Vagina (tissue), 2 donors: ENCODE measurements at places on chromosomes 13 and 19.

- no peak for DNase-seq
Measured at GRCh38 chr13:77891041-77891440, 27.6 kb downstream of the EDNRB start.

DNA sequence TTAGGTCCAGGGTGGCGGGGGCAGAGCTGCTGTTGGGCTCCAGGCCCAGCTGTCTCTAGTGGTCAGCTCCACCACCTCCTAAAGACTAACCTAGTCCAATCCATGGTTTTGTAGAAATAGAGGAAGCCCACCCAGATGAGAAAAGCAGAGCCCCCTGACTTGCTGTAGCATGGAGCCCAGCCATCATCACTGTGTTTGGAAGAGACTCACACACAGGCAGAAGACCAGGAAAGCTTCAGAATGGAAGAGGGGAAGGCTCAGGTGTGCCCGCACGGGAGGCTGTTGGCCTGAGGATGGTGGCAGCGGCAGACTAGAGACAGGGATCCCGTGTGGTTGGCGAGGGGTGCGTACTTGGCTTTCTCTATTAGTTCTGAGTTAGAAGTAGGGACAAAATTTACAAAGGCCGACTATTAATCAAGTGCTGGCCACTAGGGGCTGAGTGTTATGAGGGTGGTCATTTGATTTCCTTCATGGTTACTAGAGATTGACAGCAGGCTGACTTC, 193.2 kb upstream of the SOX1 start:
- peak; percentile 67 for DNase-seq

- peak; percentile 34 for DNase-seq
Measured at GRCh38 chr19:29576046-29576606, 30.0 kb upstream of the POP4 start.

GRCh38 chr19:36152352-36153091, at the start of gene COX7A1:
Gene COX7A1 (minus strand): TSS chr19:36152447. CDS start chr19:36152407, 40 bp downstream.
- DNase-seq = no peak

- no peak for DNase-seq
Measured at GRCh38 chr13:36891752-36892151, 28.3 kb downstream of the SMAD9 start.

- DNase-seq = no peak
Measured at GRCh38 chr13:59633290-59633689, 530.4 kb downstream of the DIAPH3 start.

DNA sequence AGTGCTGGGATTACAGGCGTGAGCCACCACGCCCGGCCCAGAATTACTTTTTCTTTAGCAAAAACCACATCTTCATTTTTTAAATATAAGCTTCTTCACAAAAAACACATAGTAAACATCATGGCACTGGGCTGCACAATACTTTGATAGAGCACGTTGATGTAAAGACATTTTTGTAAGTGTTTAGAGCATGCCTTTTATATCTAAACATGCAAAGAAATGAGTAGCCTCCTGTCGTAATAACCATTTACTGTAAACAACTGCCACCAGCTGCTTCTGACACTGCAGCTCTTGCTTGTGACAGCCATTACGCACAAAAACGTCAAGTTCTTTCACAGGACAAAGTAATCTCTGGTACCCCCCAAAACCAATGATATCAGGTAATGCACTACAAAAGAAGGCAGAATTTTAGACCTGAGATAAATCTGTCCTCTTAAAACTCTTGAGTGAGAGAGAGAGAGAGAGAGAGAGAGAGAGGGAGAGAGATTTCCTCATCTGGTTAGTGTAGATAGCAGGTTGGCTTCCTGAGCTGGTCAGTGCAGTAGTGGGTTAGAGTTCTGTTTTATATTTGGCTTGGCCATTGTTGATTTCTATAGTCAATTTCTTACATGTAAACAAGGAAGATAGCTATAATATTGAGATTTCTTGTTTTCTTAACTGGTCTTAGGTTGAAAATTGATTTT, 6.7 kb upstream of the ZNF548 start:
- no peak for DNase-seq

GRCh38 chr13:93001866-93002461, 224.6 kb upstream of the GPC6 start:
- DNase-seq = no peak

GRCh38 chr13:62556978-62557377, 1141.3 kb upstream of the PCDH20 start:
- DNase-seq = no peak

- DNase-seq = no peak
Measured at GRCh38 chr19:4322942-4323665, 15.5 kb downstream of the STAP2 start.

DNA sequence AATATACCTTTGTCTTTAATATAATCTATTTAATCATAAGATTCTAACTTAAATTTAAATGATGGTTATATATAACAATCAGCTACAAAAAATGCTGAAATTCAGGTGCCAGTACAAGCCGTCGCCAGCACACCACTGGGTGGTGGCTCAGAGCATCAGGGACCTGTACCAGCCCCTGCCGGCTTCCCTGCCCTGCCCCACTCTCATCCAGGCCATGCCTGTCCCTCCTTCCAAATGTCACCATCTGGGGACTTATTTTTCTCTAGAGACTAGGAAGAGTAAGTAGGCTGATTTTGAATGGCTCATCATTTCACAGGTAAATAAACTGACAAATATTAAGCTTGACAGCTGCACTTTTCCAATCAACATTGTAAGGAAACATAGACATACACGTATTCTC, 1.6 kb downstream of the METTL21C start:
- no peak for DNase-seq

DNA sequence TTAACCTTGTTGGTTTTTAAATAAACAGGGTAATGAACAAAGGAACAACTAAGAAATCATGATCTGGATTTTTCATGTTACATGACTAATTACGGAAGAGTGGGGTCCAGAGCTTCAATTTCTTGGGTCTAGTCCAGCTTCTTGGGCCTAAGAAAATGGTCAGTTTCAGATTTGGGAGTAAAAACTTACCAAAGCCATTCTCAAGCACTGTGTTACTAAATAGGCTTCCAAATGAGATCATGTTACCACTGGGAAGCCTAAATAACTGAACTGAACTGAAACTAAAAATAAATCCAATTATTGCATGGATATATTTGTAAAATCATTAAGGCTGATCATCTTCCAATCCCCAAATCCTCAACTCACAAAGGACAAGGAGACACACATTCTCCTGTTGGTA, 13.9 kb downstream of the TBC1D4 start:
- no peak for DNase-seq

- no peak for DNase-seq
Measured at GRCh38 chr13:96527497-96527896, 437.6 kb downstream of the HS6ST3 start.

GRCh38 chr13:44013758-44014291, 134.1 kb downstream of the LACC1 start:
- no peak for DNase-seq

GRCh38 chr13:113732176-113732960, 26.7 kb upstream of the TMEM255B start:
- DNase-seq = no peak

DNA sequence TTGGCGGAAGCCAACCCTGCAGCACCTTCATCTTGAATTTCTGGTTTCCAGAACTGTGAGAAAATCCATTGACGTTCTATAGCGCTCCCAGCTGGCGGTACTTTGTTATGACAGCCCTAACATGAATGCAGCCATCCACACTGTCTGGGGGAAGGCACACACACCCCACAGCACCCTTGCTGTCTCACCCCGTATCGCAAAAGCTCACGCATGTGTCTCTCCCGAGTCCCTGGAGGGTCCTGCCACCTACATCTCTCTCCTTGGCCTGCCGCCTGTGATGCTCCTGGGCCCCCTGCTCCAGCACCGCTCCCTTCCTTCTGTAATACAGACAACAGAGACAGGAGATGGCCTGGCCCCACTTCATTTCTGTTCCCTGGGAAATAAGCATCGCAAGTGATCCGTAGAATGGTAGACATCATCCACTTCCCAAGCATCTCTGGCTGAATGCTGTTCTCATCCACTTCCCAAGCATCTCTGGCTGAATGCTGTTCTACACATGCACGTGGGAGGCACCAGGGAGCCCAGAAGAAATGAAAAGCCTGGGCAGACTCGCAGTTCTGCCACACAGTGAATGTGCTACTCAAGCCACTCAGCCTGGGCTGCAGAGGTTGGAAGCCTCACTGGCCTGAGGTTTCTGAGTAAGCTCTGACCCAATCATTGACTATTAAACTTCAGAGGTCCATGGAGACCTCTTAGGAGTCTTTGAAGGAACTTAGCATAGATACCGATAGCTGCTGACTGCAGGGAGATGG, 29.6 kb downstream of the EPN1 start:
- no peak for DNase-seq

GRCh38 chr19:289651-290371, 1.4 kb downstream of the PLPP2 start:
- DNase-seq = no peak

GRCh38 chr13:73544175-73544574, 485.4 kb downstream of the KLF5 start:
- no peak for DNase-seq

- no peak for DNase-seq
Measured at GRCh38 chr13:76711550-76712182, 174.5 kb downstream of the KCTD12 start.

DNA sequence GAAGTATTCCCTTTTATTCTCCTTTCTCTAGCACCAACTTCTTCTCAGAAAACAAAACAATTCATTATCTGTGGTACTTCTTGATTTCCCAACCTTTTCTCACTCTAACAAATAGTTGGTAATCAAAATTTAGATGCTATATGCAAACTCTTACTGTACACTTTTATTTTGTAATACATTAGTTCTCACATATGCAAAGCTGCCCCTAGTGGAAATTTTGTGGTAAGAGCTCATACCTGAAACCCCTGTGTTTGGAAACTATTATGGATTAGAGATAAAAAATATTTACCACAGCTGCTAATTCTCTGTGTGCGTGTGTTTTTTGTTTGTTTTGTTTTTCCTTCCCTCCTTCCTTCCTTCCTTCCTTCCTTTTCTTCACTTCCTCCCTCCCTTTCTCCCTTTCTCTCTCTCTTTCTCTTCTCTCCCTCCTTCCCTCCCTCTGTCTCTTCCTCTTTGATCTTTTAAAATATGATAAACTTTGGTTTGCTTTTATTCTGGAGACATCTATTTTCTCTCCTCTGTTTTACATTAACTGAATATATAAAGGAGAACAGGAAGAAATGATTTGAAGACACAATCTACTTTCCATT, 537.4 kb downstream of the SLITRK6 start:
- no peak for DNase-seq

DNA sequence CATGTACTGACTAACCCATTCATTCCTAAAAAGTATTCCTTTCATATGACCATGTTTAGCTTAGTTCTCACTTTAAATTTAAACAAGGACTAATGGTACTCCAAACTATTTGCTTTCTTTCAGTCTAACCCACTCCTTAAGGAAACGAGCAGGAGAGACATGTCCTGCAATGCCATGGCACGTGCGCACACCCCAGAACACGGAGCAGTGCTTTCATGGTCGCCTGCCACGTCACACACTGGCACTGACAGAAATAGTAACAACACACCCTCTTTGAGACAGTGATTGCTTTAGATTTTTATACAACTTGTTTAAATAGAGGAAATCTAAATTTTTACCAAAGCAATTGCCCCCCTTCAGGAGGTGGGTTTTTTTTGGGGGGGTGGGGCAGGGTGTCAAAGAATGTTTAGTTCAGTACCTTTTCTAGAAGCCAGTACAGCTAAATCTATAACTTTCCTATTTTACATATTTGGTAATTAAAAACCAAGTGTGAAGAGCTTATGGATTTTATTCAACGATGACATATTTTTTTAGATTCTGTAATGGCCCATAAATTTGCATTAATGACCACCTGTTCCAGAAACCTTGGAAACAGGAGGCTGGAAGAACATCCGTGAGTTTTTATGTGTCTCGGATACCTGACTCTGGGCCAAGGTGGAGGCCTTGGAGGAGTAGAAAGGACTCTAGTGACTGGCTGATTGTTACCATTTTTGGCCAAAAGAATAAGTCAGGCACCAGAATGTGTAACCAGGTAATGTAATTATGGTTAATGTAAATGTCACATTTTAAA, 247.1 kb downstream of the DCT start:
- no peak for DNase-seq

- no peak for DNase-seq
Measured at GRCh38 chr19:1232652-1233072, 5.1 kb downstream of the CBARP start.

- no peak for DNase-seq
Measured at GRCh38 chr13:97124206-97124605, 97.9 kb upstream of the MBNL2 start.

- DNase-seq = no peak
Measured at GRCh38 chr19:47063874-47064273, 15.4 kb upstream of the TMEM160 start.

DNA sequence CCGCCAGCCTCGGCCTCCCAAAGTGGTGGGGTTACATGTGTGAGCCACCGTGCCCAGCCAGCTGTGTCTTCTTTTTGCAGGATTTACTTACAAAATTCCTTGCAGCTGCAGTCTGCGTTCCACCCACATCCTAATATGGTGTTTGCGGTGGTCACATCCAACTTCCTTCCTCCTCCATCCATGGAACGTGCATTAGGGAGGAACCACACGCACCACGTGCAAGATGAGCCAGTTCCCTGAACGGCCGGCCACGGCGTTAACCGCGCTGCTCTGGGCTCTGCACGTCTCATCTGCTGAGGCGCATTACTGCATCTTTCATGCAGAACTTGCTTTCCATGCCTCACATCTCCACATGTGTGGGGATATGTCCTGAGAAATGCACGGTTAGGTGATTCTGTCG, 13.0 kb upstream of the SIGLEC11 start:
- no peak for DNase-seq

DNA sequence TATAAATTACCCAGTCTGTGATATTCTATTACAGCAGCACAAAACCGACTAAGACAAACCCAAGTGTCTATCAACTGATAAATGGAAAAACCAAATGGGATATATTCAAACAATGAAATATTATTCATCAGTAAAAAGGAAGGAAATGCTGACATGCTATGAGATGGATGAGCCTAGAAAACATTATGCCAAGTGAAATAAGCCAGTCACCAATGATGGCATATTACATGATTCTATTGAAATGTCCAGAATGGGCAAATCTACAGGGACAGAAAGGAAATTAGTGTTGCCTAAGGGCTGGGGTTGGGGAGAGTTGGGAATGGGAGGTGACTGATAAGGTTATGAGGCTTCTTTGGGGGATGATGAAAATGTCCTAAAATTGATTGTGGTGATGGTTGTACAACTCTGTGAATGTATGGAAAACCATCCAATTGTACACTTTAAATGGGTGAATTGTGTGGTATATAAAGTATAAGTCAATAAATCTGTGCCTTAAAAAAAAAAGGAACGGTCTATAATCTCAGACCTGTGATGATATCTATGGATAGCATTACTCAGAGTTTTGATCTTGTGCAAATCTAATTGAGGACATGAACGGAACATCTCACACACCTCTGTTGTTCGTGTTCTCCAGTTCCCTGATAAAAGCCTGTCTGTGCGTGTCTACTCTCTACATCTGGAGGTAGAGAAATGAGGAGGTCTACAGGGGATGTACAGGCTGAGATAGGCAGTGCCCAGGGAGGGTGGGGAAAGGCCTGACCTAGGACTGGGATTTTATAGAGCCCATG, 49.0 kb downstream of the TNFRSF19 start:
- DNase-seq = no peak

DNA sequence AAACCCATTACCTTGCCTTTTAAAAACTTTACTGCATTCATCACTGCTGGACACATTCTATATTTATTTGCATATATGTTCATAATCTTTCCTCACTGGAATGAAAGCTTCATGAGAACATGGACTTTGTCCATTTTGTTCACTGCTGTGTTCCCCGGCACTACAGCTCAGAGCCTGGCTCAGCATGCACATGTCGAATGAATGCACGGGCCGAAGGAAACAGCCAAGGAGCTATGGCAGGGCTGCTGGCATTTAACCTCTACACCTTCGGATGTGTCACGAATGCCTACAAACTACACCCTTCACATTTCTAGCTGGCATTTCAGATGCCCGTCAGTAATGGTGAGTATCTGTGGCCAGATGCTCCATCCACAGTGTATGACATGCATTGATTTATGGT, 7.6 kb downstream of the MTIF3 start:
- no peak for DNase-seq
